ENCODE measurements at places on chromosomes 12 and 14.

GRCh38 chr12:99948370-99948769, 36.4 kb downstream of the ANKS1B start:
- no peak for DNase-seq

DNA sequence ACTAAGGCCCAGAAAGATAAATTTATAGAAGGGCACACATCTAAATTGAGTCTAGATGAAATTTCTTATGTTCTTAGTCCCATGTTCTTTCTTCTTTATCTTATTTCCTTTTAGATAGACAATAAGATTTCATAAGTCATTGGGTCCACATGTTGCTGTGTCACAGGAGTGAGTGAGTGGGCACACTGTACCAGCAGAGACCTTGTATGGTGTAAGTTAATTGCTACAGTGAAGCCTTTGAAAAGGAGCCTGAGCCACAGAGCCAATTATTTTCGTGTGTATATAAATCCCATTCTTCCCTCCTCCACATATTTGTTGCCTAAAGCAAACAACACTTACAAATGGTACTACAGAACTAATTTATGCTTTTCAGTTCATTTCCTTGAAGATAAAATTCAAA, 79.1 kb downstream of the GRIP1 start:
- no peak for DNase-seq

DNA sequence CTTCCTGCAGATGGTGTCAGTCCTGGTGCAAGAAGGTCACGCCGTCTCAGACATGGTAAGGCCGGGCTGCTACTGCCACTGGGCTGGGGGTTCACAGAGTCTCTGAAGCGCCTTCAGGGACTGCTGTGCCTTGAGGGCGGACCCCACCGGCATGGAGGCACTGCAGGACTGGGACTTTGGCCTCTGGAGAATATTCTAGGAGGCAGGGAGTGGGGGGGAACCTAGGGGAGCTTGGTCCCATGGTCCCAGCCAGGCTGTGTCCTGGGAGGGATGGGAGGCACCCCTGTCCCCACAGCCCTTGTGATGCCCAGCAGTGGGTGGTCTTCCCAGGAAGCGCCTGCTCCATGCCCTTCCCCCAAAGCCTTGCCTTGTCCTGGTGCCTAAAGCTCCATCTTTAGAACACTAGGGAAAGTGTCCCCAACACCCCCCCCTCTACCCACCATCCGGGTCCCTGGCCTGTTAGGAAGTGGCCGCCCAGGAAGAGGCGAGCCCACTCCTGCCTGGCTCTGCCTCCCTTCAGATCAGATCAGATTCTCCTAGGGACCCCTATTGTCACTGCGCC, 1.5 kb downstream of the AMN start:
- DNase-seq, result no peak

GRCh38 chr12:13546231-13546630, 349.7 kb downstream of the EMP1 start:
- no peak for DNase-seq

- peak; percentile 21 for DNase-seq
Observed at GRCh38 chr12:29516431-29516875, 19.0 kb upstream of the OVCH1 start.

DNA sequence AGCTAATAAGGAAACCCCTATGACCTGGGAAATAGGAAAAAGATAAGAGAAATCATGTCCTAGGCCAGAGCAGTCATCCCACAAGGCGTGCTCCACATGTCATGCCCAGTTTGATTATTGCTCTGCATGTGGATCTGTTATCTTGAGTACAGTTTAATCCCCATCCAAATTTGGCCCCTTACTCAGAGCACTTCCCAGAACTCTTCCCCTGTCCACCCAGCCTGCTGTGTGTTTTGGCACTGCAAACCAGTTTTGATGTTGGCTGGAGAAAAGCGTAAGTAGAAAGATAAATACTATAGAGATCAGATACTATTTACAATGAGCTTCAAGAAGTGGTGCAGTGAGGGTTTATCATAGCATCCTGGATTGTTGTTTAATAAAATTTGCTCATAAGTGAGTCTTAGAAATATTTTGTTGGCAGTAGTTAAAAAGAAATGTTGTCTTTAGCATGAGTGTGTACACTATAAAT, 83.8 kb downstream of the PTPRB start:
- DNase-seq, result no peak

DNA sequence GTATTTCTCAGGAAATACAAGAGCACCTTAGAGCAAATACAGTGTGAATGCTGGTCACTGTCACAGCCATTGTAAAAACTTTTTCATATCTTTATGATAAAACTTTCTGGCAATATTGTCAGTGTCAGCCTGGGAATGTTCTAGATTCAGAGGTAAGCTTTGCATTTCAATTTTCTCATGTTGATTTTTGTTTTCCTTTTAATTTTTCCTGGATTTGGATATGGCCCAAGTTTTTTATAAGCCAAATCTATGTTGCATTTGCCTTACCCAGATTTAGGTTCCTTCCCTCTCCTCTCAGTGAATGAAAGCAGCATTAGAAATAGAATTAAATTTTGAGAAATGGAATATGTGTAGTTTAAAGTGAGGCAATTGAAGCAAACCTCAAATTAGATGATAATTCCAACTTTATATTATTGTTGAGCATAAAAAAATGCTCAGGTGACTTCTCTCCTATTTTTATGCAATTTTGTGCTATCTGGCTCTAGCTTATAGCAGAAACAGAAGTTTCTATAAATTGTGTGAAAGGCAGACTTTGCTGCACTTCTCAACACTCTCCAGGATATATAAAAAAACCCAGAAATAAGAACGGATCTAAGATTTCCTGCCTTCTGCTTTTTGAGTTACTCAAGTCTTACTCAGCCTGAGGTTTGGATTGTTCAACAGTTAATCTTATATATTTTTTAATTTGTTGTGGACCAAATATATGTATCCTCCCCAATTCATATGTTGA, 368.2 kb upstream of the PRICKLE1 start:
- DNase-seq, result no peak

DNA sequence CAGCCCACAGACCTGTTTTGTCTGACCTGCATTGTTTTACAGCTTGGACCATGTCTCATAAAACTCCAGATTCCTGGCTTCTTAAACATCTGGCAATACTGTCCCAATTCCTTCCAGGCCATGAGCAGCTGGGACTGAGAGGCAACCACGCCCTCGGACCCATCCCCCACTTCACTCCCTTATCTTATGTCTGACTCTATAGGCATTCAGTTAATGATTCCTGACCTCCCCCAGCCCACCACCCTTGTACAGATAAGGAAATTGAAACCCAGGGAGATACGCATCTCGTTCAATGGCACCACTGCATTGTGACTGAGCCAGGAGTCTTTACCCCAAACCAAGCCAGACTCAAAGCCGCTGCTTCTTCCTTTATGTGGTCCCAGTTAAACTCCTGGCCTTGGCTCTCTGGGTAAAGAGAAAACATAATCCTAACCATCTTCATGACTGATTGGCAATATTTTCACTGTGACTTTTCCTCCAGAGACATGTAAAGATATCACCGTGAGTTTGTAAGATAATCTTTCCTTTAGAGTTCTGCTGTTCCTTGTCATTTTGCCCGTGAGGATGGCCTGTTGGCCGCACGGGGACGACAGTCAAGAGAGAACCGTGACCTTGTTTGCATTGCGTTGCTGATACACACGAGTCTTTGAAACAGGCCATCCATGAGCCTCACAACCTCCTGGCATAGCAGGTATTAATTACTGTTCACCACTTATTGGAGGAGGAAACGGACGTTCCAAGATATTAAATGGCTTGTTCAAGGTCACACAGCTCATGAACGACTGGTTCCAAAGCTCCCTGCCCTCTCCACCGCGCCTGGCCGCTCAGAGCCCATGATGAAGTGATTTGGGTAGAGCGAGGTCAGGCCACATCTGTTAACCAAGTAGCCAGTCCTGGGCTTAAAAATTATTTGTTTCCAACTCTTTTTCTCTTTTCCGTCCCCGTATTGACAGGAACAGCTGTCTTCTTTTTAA, 39.4 kb downstream of the MAP1LC3B2 start:
- DNase-seq, result no peak

- no peak for DNase-seq
Observed at GRCh38 chr12:53645165-53645564, 19.0 kb upstream of the ATF7 start.

DNA sequence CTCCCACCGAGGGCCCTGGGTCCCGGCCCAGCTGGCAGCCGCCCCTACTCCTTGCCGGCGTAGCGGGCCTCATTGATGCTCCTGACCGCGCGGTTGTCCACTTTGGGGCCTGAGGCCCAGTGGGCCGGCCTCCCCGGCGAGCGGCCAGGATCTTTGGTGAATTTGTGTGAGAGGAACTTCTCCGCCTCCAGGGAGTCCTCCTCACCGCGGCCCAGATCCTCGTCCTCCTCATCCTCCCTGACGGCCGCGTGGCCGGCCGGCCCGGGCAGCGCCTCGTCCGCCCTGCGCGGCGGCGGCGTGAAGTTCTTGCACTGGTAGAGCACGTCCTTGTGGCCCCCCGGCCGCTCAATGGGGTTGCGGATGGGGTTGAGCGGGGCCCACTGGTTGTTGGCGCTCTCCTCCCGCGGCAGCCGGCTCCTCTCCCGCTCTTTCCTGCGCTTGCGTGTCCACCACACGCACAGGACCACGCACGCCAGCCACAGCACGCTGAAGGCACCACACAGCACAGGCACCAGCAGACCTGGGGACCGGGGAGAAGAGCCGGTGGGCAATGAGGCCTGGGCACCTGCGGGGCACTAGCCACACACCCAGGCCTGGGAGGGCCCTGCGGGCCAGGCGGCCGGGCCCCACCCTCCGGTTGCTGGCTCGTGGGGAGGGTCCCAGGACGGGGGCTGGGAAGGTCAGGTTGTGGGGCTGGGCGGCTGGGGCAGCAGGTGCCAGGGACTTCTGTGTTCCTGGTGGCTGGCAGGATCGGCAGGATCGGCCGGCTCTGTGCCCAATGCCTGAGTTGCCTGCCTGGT, 25.7 kb downstream of the JAG2 start:
- DNase-seq, result no peak

GRCh38 chr12:13680916-13681315, 300.5 kb downstream of the GRIN2B start:
- DNase-seq, result no peak

GRCh38 chr12:61137677-61138414, 1122.4 kb upstream of the USP15 start:
- no peak for DNase-seq

- DNase-seq, result peak; percentile 2
Observed at GRCh38 chr12:92224685-92225331, 79.2 kb upstream of the BTG1 start.

DNA sequence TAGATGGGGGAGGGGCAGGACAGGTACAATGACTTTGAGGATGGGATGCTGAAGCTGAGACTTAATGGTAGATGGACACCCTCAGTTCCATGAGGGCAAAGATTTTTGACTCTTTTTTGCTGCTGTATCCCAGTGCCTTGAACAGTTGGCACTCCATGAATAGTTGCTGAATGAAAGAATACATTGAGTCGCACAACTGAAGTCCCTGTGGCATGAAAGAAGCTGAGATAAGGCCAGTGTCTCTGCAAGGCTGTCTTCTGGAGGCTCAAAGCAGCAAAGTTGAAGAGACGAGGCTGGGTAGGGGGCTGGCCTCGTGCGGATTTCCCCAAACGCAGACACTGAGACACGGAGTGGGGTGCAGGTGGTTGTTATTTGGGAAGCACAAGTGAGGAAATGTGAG, 179.3 kb downstream of the ADCK1 start:
- DNase-seq, result no peak

GRCh38 chr14:73884438-73885190, 2.0 kb upstream of the ZNF410 start:
- no peak for DNase-seq

DNA sequence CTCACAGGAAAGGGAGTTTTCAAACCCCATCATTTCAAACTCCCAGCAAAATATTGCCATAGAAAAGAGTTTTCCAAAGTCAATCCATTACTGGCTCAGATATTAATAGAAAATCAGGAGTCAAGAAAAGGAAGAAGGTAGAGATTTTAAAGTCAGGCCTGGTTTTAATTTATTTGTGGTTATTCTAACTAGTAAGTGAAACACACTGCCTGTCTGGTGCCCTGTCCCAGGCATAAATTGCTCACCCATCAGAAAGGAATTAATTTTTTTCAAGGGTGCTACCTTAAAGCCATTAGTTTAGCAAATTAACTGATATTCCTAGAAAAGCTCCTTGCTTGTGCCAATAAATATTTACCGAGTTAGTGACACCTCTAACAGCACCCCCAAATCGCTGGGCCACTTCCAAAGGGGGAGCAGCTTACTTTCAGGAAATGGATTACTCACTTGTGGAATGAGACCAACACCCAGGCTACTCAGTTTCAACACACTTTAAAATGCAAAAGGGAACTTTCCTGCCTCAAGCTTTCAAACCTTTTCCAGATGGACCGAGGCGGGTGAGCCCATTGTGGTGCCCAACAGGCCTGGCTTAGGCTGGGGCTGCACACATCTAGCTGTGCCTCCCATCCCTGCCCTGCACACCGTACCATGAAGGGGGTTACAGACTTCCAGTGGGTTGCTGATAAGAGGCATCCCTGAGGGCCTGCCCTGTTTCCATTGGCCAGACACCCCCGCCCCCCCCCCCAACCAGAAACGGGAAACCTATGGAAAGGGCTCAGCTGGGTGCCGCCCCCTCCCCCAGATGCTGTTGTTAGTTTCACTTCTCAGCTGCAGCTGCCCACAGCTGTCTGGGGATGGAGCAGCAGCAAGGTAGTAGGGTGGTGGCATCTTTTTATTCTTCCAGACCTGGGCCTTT, 117.2 kb downstream of the SAMD4A start:
- DNase-seq, result no peak

GRCh38 chr14:37048666-37049071, 123.7 kb downstream of the SLC25A21 start:
- DNase-seq, result no peak

GRCh38 chr14:76761960-76762410, 717 bp downstream of the VASH1 start:
- no peak for DNase-seq

GRCh38 chr14:76997257-76997970, 31.1 kb downstream of the IRF2BPL start:
- no peak for DNase-seq

DNA sequence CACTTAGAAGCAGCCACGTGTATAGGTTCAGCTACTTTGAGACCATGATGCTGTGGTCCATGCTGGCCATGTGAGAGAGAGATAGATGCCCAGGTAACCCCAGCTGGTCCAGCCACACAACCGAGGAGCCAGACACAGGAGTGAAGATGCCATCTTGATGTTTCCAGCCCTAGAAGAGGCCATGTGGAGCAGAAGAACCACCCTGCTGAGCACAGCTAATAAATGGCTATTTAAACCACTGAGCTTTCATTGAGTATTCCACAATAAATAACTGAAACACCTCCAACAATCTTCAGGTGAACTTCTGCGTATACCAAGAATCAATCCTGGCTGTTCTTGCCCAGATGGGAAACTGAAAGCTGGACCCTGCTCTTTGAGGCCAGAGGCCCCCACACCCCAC, 84.0 kb upstream of the GSC start:
- DNase-seq, result no peak

GRCh38 chr12:82867762-82868500, 181.2 kb downstream of the TMTC2 start:
- DNase-seq, result no peak

- DNase-seq, result peak; percentile 83
Observed at GRCh38 chr12:50201987-50202521, 34.9 kb upstream of the CERS5 start.

GRCh38 chr14:104278214-104278534, 139.8 kb downstream of the KIF26A start:
- no peak for DNase-seq

GRCh38 chr12:13195785-13196129, 769 bp upstream of the EMP1 start:
- DNase-seq, result no peak

Data from SW480 (cell line).